ENCODE measurements at places on chromosomes 6 and 20.

DNA sequence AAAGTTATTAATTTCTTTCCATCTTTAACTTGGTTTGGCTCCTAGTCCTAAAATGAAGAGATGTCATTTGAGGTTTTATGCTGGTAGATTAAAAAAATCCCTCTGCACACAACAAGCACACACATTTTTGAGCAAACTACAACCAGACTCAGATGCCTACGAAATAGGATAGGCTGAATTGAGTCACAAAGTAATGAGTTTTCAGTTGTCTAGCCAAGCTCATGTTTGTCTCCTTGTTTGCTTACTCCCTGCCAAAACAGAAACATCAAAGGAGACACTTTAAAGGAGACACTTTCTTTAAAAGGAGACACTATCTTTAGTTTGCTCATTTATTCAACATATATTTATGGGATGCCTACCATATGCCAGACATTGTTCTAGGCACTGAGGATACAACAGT lies 56.2 kb downstream of the TPBG start:
- no peak for DNase-seq

- DNase-seq = no peak
These were observed 152.8 kb downstream of the TMEM200A start for GRCh38 chr6:130518588-130518987.

DNA sequence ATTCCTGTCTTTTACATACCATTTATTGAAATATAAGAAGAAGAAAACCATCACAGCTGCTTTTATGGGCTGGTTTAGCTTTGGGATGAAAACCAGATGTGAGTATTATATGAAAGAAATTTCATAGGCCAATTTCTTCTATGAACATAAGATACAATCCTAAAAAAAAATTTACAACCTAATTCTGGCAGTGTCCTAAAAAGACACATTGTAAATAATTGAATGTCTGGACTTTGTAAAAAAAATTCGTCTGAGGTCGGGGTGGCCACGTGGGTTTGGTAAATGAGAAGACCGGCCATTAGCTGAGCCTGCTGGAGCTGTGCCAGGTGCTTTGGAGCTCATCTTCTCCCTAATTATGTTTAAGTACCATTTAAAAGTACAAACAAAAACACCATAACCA lies 26.8 kb downstream of the DACT2 start:
- no peak for DNase-seq

GRCh38 chr6:37317312-37318038 lies 36.3 kb upstream of the RNF8 start:
- DNase-seq = no peak

DNA sequence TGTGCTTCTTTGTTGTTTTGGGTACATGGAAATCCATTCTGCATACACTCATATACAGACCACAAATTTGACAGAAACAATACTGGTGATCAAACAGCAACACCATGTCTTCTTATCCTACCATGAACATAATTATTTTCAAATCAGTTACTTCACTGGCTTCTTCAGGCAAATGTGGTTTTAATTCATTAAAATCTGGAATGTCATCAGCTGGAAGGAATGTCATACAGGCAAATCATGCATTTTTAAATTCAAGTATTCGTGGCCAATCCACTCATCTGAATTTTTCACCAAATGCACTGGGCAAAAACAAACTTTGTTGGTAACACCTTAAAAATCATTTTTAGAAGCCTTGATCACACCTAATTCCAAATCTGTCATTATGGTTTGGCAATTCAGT lies 59.3 kb downstream of the KIF6 start:
- no peak for DNase-seq

All from stimulated activated naive CD4-positive, alpha-beta T cell treated with Interleukin-2 at 50 U/mL for 16 hours (primary cell).